ENCODE measurements at places on chromosomes 4 and X. TPM values are rescaled to one million over a fixed set of nuclear protein-coding genes. Genes with fewer than 3 reads are reported as not detected.

The ZCCHC18 gene
- 2.6 TPM for total RNA-seq

The TMPRSS11A gene
- not detected for total RNA-seq

The SMIM9 gene
- total RNA-seq = not detected

The SRPX2 gene
- total RNA-seq = 0.34 TPM

The USP27X gene
- 5.1 TPM for total RNA-seq

The UGT2B15 gene
- total RNA-seq = 0.25 TPM

The GASK1B gene
- total RNA-seq = 0.23 TPM

The CYSLTR1 gene
- total RNA-seq = 0.07 TPM

The GC gene
- 1.9 TPM for total RNA-seq

The TMSB15C gene
- total RNA-seq = 2.2 TPM

The GPR50 gene
- total RNA-seq = 12.0 TPM

Measured in WTC11 (cell line).